Stimulated activated CD4-positive, alpha-beta T cell treated with anti-CD3 and anti-CD28 coated beads, TNF-alpha, amount 100 ng/mL, for 24 hours (primary cell): ENCODE measurements at places on chromosomes 11 and 22.

GRCh38 chr11:118076754-118077281 is at the start of gene TMPRSS4:
Gene TMPRSS4 (plus strand): TSS chr11:118077078. CDS start chr11:118077303, 225 bp downstream.
- no peak for DNase-seq

DNA sequence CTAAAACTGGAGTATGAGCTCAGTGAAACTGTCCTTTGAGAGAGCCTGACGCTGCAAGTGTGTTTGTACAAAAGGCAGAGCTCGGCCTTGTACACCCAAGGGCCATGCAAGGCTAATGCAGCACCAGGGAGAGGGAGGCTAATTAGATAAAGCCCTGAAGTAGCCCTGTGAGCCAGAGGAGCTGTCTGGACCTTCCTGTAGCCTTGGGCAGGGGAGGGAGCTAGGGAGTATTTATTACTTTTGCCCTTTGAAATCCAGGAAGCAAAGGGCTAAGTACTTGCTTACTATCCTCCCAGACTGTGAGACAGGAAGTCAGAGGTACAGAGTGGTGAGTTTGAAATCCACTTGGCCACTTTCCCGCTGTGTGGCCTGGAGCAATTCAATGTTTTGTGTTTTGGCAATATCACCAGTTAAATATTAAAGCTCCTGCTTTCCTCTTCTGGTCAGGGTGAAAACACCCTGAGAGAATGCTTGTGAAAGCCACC is 10.2 kb upstream of the LDHA start:
- DNase-seq = no peak

DNA sequence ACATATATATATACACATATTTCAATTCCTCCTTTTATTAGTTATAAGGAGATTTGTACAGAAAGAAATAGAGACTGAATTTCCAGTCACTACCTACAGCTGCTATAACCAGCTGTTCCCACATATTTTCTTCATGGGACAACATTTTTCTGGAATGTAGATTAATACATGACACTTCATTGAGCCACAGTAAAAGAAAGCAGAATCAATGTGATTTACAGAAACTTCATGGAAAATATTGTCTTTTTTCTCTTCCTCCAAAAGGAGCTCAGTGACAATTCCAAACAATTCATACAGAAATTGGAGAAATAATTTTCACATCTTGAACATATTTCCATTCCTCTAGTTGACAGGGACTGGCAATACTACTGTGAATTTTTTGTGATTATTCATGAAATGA is 249.2 kb downstream of the DLG2 start:
- no peak for DNase-seq

DNA sequence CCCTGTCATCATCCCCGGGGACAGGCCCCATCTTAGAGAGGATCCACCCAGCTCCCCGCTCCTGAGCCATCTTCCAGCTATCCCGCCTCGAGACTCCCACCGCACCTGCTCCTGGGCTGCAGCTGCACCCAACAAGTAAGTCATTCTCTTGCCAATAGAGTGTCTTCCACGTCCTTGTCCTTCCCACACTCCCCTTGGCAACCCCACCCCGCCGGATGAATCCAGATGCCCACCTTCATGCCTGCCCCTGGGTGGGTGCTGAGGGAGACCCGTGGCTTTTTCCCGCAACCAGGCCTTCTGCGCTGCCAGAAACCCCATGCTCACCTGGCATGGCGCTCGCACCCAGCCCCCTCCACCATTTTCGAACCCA is 11.1 kb upstream of the C11orf24 start:
- no peak for DNase-seq

DNA sequence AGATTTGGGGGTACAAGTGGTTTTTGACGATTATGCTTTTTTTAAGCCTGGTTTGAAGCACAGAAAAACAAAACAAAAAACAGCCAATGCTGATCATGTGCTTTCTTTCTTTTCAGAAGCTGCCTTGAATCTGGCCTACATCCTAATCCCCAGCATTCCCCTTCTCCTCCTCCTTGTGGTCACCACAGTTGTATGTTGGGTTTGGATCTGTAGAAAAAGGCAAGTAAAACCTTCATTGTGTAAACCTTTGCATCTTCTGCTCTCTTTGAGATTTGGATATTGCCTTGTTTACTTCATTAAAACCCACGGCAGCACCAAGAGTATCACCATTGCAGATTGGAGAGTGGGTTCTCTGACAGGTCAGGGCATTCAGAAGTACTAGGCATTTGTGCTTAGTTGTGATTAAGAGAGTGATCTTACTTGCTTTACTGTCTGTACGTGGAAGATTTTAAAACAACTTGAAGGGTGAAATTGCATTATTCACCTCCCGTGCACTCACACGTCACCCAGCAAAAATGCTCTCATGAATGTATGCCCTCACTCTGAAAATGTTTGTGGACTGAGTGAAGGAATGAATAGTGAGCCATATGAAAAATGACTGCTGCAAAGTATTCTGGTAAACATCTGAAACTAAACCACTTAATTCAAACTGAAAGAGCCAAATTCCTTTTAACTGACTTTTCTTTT is 17.0 kb downstream of the LAYN start:
- no peak for DNase-seq

GRCh38 chr11:40938002-40938401 is 521.5 kb downstream of the LRRC4C start:
- DNase-seq = no peak

- no peak for DNase-seq
Measured at GRCh38 chr22:49212466-49212865, 615.2 kb downstream of the BRD1 start.

DNA sequence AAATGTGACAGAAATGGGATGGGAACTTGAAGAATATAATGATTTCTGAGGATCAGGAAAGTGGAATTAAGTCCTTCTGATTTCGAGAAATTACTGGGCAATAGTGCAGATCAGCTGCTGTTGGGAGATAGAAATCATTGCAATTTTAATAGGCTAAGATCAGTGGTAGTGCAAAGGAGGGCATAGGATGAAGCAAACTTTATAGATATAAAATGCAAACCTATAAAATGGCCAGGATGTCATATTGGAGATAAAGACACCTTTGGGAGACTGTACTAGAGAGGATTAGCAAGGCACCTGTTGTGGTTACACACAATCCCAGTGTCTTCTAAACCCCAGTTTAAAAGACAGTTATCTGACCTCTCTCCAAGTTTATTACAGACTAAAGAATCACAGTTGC is 6.5 kb upstream of the MS4A7 start:
- DNase-seq = no peak

DNA sequence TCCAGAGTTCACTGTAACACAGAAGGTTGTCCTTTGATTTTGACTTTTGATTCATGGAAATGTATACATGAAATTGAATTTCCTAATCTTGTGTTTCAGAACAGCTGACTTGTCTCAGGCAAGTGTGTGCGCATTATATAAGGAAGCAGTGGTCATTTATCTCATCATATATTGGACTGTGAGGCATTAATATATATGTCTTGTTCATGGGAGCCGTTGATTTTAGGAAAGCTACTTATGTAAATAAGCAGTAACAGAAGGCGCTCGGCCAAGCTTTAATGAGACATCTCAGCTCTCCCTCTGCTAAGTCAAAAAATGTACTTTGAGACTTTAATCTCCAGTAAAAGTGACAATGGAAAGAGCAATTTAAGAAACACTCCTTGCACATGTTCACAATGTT is 100.5 kb downstream of the PDHX start:
- DNase-seq = no peak

DNA sequence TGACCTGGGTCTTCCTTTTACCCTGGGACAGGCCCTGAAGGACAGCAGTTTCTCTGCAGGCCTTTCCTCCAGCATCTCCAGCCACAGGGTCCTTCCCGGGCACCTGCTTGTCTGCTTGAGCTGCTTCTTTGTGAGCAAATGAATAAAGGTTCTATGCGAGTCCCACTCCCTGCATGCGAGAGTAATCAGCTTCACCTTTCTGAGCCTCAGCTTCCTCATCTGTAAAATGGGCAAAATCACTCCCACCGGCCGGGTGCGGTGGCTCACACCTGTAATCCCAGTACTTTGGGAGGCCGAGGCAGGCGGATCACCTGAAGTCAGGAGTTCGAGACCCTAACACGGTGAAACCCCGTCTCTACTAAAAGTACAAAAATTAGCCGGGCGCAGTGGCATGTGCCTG is 31.1 kb downstream of the IFT27 start:
- no peak for DNase-seq

DNA sequence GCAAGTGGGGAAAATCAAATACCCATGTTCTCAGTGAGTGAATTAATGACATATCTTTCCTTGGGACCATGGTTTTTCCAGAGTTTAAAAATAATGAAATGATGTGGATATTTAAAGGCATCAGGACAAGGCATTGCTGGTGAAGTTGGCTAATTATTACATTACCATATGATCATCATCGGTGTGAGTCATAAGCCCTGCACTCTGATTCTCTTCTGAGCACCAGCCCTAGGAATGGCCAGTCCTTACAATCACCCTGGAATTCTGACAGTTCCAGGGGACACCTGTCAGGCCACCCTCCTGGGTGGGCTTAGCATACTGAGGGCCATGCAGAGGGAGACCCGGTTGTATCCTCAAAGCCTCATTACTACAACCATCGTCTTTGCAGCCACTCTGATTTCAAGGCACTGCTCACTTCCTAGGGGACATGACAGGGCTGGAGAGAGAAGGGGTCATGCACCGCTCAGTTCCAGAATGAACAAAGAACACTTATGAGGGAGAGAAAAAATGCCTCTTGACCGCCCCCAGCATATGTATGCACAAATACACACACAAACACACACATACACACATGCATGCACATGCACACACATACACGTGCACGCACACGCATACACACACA is 365.0 kb downstream of the MIAT start:
- DNase-seq = no peak

GRCh38 chr11:64729851-64730382 is 6.9 kb upstream of the NRXN2 start:
- no peak for DNase-seq

DNA sequence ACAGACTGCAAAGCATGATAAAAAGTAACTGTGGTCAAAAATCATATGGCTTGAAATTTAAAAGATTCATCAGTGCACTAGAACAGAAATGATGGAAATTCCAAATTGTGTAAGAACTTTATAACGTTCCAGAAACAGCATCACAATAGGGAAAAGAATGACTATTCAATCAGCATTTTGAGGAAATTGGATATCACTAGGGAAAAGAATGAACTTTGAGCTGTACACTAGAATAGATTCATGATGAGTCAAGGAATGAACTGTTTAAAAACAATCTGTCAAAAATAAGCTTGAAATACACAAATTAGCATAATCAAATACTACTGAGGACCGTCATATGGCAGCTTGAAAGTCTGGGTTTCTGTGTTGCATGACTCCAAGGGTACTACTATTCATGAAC is 20.5 kb upstream of the HEPHL1 start:
- no peak for DNase-seq

DNA sequence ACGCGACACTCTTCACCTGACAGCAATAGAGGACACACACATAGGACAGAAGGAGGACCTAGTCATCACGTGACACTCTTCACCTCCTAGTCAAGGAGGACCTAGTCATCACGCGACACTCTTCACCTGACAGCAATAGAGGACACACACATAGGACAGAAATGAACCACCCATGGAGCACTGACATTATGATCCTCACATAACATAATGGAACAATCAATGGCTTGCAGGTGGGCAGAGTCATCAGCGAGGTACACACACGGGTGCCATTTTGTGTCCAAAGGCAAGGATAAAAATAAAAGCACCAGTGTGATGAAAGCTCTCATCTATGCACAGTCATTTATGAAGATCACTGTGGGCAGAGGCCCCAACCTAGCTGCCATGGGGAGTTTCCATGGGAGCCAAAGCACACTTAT is 354.7 kb downstream of the LARGE1 start:
- no peak for DNase-seq

GRCh38 chr11:36376009-36376887 is 80.2 kb downstream of the PRR5L start:
- no peak for DNase-seq

DNA sequence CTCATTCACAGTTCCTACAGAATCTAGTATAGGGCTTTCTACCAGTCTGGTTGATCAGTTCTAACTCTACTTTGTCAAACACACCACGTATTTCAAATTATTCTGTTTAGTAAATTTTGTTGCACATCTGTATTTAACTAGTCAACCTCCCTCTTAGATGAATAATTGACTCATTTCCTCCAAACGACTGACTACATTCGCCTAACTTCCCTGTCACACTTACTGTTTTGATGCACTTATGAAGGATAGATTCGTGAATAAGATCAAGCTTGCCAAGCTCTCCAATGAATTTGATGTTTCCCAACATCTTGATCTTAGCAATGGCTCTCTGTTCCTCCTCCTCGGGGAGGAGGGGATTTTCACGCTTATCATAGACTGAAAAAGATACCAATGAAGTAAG is 5.0 kb downstream of the EIF4G2 start:
- DNase-seq = no peak

DNA sequence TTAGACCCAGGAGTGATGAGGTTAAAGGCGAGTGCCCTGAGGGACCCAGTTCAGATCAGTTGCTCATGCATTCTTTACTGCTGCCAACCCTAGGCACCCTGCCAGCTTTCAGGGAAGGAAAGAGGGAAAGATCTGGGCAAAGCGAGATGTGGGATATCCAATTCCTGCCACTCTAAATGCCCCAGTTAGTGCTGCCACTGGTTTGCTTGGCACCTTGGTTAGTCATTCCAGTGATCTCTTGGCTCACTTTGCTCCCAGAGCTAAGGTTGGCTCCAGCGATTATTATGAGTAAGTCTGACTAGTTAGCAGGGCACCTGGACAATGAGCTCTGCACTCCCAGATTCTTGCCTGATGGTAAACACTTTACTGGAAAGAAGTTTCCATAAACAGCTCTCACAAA is 85.0 kb downstream of the INSC start:
- DNase-seq = no peak

DNA sequence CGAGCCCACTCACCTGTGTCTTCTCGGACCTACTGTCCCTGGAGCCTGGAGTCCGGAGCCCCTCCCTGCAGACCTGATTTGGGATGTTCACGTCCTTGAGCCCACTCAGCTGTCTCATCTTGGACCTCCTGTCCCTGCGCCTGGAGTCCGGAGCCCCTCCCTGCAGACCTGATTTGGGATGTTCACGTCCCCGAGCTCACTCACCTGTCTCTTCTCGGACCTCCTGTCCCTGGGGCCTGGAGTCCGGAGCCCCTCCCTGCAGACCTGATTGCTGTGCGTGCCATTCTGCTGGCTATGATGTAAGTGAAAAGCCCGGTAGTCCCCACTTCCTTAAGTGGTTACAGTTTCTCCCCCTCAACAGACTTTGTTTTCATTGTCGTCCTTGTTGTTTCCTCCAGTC is 867.1 kb downstream of the BRD1 start:
- DNase-seq = no peak

GRCh38 chr11:111259896-111260295 is 14.4 kb downstream of the POU2AF2 start:
- DNase-seq = no peak
